Activated CD4-positive, alpha-beta T cell treated with anti-CD3 and anti-CD28 coated beads, Interleukin-2, amount 50 U/mL, for 4 hours (primary cell): ENCODE measurements at places on chromosomes 2 and 18.

DNA sequence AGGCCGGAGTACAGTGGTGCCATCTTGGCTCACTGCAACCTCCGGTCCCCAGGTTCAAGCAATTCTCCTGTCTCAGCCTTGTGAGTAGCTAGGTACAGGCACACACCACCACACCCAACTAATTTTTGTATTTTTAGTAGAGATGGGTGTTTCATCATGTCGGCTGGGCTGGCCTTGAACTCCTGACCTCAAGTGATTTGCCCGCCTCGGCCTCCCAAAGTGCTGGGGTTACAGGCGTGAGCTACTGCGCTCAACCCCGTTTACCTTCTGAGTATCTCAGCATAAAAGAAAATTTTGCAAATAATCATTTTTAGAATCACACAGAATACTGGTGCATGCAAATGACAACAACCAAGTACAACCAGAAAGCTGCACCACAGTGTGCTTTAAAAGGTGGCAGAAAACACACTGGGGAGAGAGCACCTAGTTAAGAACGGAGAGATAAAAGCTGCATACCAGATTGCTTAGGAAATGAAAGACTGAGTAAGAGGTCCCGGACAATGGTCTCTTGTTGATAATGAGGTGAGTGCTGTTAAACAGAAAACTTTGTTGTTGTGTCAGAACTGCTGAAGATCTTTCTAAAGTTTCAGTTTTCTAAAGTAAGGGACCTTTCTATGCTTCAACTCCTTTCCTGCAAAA lies 189.6 kb downstream of the ACTR3 start:
- no peak for DNase-seq

- no peak for DNase-seq
Measured at GRCh38 chr2:5825686-5826085, 133.5 kb downstream of the SOX11 start.

GRCh38 chr2:237143676-237144440 lies 58.2 kb downstream of the COPS8 start:
- DNase-seq, result no peak

DNA sequence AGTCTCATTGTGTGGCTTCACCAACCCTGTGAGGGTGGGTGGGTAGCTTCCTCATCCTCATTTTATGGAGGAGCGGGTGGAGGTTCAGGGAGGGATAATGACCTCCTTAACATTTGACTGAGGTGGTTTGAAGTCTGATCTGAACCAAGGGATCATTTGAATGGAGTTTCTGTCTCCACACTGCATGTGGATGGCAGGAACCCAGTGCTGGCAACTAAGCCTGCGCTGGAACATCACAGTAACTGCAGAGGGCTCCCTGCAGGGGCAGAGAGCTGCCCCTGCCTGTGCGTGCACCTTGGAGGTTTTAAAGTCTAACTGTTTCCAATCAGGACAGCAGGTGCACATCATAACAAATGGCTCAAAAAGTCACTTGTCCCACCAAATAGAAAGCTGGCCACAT lies 3.3 kb downstream of the AGAP1 start:
- DNase-seq, result no peak

DNA sequence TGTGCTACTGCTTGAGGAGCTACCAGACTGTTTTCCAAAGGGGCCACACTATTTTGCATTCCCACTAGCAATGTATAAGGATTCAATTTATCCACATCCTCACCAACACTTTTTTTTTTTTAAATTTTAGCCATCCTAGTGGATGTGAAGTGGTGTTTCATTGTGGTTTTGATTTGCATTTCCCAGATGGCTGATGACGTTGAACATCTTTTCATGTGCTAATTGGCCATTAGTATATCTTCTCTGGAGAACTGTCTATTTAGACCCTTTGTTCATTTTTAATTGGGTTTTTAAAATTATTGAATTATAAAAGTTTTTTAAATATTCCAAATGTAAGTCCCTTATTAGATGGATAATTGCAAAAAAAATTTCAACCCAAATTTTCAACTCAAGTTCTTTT lies 121.1 kb downstream of the MAPK4 start:
- DNase-seq, result no peak

- DNase-seq, result no peak
Measured at GRCh38 chr18:63585988-63586387, 1.2 kb upstream of the SERPINB13 start.

DNA sequence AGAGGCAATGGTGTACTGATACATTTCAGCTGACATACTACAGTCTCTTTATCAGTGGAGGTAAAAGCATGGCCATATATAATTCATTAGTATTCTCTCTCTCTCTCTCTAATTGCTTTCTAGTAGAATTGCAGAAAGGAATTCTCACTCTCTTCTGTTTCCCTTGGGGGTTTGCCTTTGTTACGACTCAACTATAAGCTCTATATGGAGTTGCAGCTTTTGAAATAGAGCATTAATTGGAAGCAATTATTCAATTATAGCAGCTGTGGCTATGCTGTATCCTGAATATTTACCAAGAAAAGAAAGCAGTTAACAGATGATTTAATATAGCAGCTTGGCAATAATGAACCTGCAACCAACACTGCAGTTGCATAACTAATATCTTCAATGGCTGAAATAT lies 132.7 kb upstream of the STON1 start:
- DNase-seq, result no peak

GRCh38 chr2:11250400-11251196 lies 93.8 kb downstream of the ROCK2 start:
- no peak for DNase-seq

DNA sequence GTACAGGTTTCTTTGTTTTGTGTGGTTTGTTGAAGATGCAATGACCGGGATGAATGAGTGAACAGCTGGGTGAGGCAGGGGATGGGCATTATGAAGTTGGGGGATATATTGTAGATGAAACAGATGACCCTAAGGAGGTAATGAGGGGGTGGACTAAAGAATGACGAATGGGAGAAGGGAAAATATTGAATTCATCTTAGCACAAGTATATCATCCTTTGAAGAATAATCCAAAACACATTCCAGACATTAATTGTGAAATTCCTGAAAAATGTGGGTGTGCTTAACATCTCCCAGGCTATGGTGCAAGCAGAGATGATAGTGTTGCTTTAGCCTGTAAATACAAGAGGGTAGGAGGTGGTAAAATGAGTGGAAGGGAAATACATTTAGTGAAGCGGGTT lies 5.8 kb downstream of the CRIM1 start:
- DNase-seq, result no peak

GRCh38 chr18:75124551-75124950 lies 84.4 kb downstream of the PTGR3 start:
- DNase-seq, result no peak

DNA sequence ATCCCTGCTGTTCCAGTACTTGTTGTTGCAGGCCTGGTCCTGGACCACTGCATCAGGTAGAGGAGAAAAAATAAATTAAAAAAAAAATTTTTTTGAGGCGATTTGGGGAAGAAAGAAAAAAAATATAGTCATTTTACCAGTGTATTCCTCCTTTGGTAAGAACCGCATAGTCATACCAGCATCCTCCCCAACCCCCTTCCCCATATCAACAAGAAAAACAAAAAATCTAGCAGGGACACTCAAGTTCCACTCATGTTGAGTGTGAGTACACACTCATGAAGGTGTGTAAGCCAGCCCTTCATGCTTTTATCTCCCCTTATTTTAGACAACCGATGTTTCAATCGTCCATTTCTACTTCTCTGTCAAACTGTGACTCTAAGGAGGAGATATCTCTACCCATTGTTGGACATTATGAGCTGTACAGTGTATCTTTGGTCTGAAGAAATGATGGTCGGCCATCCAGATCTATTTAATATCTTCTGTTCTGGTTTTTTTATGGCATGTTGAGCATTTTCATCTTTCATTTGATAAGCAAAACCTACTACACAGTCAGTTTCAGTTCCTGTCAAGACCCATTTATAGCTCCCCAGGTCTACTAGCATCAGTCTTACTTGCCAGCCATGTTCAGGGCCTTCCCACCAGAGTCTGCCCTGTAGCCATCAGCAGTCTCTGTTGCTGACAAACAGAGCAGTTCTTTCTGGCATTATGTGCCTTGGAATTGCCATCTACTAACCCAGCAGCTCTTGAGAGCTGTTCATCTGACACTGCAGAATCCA lies 20.0 kb downstream of the ELP2 start:
- DNase-seq, result no peak
